Ecto neural progenitor cell (in vitro differentiated cells): ENCODE measurements at places on chromosomes 4 and X.

- DNase-seq = no peak
Observed at GRCh38 chrX:23811108-23811651, 28.2 kb downstream of the SAT1 start.

DNA sequence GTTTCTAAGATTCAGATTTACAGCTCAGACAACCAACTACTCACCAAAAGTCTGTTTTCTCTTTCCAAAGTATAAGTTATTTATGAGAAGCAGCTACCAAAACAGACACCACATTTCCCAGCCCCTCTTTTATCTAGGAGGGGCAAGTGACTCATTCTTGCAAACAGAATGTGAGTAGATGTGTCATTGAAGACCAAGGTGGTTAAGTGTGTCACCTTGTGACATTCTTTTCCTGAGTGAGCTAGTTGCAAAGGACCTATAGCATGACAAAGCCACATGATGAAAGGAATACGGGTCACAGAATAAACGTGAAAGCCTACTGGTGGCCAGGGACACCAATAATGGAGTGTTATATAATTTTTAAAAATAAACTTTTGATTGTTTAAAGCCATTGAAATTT is 50.0 kb downstream of the SLC7A11 start:
- DNase-seq = no peak

DNA sequence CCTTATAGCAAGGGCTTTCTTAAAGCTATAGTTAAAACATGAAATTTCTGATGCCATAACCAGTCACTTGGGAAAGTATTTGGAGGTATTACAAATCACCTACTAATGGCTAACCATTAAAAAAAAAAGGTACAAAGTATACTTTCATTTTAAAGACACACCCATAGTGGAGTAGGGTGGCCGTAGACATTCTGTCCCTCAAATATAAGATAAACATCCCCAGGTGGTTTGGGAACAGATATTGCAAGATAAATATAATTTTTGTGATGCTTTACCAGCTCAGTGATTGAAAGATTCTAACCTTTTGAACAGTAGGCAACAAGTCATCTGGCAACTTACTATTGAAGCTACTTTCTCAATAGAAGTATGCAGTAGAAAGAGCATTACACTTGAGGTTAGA is 6.2 kb upstream of the FAT1 start:
- DNase-seq = no peak

DNA sequence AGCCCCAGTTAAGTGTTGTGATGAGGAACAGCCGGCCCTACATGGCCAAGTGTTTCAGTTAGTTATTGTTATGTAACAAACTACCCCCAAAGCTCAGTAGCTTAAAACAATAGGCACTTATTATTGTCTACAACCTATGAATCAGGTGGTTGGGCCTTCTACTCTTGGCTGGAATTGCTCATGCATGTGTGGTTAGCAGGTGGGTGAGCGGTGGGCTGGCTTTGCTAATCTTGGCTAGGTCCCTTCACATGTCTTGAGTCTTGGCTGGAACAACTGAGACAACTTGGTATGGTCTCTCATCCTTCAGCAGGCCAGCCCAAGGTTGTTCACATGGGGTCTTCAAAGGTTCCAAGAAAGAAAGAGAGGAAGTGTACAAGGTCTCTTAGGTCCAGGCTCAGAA is 54.5 kb upstream of the CHRNA9 start:
- DNase-seq = no peak

GRCh38 chr4:144658903-144659302 is 12.9 kb downstream of the HHIP start:
- no peak for DNase-seq

GRCh38 chrX:152817078-152817764 is 13.3 kb downstream of the CETN2 start:
- no peak for DNase-seq

GRCh38 chrX:19682712-19683331 is 167.5 kb upstream of the MAP3K15 start:
- DNase-seq = peak; percentile 45

DNA sequence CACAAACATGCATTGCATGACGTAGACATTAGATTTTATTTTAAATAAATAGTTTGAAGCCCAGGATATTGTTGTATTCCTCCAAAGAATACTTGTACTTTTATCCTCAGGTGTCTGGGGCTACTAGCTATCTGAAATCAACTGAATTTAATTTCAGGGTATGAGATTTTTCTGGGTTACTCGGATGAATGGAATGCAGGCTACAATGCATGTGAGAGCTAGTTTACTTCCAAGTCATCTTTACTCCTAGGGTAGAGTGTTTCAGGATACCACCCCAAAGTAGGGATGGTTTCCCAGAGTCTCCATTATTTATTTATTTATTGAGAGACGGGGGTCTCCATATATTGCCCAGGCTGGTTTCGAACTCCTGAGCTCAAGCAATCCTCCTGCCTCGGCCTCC is 66.4 kb downstream of the HPRT1 start:
- no peak for DNase-seq

DNA sequence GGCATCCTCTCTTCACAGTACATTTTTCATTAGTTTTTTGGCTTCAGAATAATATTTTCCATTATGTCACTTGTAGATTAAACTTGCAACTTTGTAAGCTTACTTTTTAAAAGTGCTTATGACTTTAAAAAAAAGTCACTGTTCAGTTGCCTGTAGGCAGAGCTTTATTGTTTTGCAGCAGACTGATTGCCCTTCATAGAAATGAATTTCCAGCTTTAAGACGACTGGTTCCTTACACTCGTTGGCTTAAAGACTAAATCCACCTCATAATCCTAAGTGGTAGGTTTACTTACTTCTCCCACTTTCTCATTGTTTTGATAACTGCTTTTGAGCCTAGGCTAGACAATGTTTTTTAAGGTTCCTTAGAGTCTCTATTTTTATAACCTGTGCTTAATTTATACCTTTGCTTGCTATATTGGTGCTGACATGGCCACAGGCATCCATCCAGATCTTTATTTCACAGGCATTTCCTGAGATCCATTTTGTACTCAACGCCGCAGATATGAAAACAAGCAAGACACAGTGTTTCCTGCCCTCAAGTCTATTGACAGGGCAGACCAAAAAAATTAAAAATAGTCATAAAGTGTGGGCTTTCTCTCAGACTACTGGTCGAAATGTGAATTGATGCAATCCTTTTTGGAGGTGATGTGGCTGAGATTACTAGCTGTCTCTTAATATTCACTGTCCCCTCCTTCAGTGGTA is 12.6 kb upstream of the IL13RA2 start:
- DNase-seq = no peak

- DNase-seq = no peak
Observed at GRCh38 chr4:165982934-165983333, 109.9 kb downstream of the TLL1 start.

GRCh38 chr4:16779028-16779675 is 119.3 kb downstream of the LDB2 start:
- DNase-seq = no peak

- no peak for DNase-seq
Observed at GRCh38 chrX:124362072-124362471, 15.7 kb downstream of the SH2D1A start.

GRCh38 chr4:24368801-24369200 is 215.6 kb downstream of the DHX15 start:
- no peak for DNase-seq

DNA sequence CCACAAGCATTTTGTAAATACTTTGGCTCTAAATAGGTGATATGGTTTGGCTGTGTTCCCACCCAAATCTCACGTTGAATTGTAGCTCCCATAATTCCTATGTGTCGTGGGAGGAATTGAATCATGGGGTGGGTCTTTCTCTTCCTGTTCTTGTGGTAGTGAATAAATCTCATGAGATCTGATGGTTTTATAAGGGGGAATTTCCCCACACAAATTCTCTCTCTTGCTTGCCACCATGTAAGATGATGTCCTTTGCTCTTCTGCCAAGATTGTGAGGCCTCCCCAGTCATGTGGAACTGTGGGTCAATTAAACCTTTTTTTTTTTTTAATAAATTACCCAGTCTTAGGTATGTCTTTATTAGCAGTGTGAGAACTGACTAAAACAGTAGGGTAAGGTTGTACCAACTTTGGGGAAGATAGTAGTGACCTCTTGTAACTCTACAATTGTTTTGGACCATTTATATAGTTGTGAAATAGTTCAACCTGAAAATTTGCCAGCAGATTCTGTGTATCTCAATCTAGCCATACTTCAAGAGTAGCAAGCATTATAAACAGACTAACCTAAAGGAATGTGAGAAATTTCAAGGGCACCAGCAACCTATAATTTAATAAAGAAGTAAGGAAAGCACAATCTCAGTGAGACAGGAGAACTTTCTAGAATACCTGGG is 727.8 kb downstream of the GRID2 start:
- DNase-seq = no peak

GRCh38 chrX:44913656-44914531 is 40.9 kb downstream of the KDM6A start:
- DNase-seq = no peak

DNA sequence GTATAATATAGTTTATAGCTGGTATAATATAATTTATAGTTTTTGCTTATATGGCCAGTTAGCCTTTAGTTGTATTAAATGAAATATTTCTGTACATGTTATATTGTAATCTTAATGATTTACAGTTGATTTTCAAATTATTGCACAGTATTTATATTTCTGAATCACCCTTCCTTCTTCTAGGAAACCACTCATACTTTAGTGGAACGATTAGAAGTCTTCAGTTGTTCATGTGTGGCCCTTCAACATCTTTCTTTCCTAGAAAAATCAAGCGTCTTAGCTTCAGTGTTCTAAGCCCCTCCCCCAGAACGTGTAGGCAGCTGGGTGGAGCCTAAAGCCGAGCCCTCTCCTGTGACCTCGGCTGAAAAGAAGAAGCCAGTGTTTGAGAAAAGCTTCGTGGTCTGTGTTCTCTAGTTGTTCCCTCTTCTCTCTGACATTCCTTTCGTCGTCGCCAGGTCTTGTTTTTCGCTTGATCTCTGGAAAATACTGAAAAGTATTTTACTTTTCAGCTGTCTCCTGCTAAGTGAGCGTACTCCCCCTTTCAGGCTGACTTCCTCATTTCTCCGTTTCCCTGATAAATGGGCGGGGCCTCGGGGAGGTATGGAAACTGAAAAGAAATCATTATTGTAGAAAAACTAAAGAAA is at the start of gene C4orf33:
TSS of gene C4orf33 (plus strand) at position 342 of the 644 bp plus-strand sequence. CDS start 6,459 bp downstream, outside the sequence.
- peak; percentile 61 for DNase-seq

GRCh38 chr4:26452565-26453531 is 37.4 kb downstream of the CCKAR start:
- DNase-seq = no peak
